ENCODE measurements at places on chromosomes 4 and X.

DNA sequence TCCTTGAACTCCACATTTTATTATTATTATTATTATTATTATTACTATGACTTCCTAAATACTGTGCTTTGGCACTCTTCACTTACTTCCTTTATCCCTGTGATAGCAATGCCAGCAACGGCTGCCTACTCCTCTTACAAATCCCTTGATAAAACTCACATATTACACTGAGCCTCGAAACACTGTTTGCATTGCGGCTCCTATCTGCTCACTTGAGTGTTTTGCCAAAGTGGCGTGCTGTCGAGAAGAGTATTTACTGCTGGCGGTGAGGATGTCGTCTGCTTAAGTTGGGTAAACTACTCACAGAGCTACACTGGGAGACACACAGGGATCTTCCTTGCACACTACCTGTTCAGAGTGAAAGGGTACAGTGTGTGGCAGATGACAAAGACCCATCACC lies 143.4 kb upstream of the VCX3A start:
- DNase-seq = no peak

DNA sequence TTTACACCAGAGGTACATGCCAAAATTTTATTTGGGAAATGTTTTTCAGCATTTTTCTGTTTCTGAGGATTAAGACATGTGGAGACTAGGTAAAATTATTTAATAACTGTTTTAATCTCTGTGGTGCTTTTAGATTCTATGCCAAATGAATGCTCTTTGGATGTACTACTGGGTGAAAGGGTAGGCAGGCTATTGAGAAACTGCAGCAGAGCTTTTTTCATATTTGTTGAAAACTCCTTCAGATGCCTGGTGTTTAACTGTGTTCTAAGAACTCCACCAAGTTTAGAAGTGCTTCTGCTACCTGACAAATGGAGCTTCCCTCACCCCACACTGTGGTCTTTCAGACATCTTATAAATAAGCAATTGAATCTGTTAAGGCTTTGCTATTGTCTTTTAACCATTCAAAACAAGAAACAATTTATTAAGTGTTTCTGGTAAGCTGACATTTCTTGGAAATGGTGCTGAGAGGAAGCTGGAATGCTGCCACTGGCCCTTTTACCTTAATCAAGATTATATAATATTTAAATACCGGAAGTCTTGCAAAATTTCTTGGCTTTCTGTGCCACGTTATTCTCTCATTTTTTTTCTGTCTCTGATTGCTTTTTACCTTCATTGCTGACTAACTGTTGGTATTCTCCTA lies 51.2 kb upstream of the CYSLTR1 start:
- DNase-seq = no peak

DNA sequence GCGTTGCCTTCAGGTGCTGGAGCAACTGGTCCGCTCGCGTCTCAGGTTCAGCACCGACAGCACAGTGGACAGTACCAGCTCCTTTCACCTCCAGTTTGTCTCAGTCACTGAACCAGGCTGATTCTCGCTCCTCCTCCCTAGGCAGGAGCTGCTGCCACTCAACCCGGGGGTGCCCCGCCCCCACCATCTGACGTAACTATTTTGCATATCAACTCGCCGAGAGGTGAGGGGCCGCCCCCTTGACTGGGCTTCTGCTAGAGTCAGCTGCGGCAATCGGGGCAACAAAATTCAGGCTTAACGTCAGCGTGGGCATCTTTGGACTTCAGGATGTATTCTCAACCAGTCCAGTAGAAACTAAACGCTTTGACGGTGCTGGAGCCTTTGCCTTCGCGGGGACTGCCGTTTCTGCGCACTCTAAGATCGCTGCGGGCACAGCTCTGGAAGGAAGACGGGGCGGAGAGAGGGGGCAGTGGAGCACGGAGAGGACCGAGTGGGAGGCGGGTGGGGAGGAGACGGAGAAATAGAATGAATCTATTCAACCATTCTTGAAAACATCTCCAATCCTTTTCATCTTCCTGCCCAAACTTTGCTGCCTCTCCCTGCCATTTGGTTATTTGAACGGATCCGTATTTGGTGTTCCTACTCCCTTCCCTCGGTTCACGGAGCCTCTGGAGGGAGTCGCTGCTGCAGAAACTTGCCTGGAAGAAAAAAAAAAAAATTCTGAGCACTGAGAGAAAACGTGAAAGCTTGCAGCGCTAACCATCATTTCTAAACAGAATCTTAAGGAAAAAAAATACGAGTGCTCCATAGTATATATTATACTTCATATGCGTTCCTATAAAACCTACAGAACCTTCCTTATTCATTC lies at the start of gene FSTL5:
Gene FSTL5, minus strand, starts transcription at position 109 of the 868 bp plus-strand sequence. CDS start 52,604 bp downstream, outside the sequence.
- DNase-seq = peak; percentile 95

DNA sequence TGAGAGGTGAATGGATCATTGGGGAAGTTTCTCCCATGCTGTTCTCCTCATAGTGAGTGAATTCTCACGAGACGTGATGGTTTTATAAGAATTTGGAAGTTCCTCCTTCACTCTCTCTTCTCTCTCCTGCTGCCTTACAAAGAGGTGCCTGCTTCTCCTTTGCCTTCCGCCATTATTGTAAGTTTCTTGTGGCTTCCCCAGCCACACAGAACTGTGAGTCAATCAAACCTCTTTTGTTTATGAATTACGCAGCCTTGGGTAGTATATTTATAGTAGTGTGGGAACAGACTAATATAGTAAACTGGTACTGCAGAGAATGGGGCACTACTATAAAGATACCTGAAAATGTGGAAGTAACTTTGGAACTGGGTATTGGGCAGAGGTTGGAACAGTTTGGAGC lies 7.8 kb upstream of the CTAG2 start:
- DNase-seq = no peak

- DNase-seq = no peak
Measured at GRCh38 chrX:850471-850916, 219.9 kb downstream of the SHOX start.

- DNase-seq = no peak
Measured at GRCh38 chrX:149571770-149572169, 15.5 kb downstream of the MAGEA9B start.

GRCh38 chrX:65821721-65822496 lies 154.5 kb downstream of the MSN start:
- DNase-seq = peak; percentile 2

GRCh38 chr4:163672751-163673150 lies 178.3 kb downstream of the TMA16 start:
- DNase-seq = peak; percentile 73

- no peak for DNase-seq
Measured at GRCh38 chr4:55820279-55820678, 689 bp downstream of the EXOC1L start.

- DNase-seq = peak; percentile 29
Measured at GRCh38 chr4:72569719-72570235, 756 bp upstream of the ADAMTS3 start.

DNA sequence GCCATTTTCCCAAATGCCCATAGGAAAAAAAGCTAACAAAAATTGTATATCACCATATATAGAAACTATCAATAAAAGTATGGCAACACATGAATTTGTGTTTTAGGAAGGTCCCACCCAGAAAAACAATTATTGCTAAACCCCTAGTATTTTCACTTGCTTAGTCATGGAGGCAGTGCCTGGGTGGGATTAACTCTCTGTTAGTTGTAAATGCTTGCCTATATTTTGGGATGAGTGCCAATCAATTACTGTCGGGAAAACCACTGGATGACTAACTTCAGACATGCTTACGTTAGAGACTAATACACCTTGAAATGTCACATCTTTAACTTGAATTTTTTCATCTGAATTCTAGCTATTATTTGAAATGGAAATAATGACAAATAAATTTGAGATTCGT lies 33.9 kb downstream of the TMPRSS11A start:
- DNase-seq = no peak

GRCh38 chr4:42412251-42412650 lies 15.0 kb downstream of the SHISA3 start:
- no peak for DNase-seq

DNA sequence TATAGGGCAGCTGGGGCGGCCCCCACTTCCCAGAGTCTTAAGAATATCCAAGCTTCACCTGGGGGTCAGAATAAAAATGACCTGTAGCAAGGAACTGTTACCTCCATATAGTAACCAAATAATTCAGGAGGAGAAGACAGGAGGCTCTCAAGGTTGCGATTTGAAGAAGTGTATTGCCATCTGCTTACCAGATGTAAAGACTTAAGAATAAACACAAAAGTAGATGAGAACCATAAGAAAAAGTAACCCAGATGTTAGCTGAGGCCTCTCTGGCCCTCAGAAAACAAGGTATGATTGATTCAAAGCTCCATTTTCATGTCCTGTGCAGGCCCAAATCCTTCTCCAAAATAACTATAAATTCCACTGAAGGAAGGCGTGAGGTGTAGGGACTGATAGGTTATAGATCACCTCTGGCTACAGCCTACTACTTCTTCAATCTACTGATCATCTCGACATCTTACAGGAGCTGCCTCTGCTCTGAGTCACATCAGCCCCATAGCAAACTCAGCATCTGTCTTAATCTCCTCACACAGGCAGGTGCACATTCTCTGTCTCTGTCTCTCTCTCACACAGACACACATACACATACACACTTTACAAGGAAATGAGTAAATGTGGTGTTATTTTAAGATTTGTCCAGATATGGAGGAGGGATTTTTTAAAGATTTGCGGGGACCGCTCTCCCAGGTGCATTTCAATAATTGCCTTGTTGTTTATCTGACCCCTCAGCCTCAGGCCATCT lies 193.9 kb upstream of the EDNRA start:
- DNase-seq = no peak

- DNase-seq = peak; percentile 71
Measured at GRCh38 chrX:39900777-39901170, 197.0 kb downstream of the BCOR start.

DNA sequence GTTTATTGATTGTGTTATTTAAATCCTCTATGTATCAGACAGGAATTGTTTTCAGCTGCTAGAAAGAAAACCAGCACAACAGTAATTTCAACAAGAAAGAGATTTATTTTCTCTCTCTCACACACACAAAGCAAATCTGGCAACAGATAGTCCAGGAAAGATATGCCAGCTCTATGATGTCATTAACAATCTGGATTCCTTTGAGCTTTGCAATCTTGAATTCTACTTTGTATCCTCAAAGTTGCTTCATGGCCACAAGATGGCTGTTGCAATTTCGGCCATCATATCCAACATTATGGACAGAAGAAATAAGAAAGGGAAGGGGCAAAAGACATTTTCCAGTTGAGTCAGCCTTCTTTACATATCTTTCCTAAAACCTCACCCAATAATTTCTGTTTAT lies 19.8 kb upstream of the FMR1 start:
- DNase-seq = no peak

DNA sequence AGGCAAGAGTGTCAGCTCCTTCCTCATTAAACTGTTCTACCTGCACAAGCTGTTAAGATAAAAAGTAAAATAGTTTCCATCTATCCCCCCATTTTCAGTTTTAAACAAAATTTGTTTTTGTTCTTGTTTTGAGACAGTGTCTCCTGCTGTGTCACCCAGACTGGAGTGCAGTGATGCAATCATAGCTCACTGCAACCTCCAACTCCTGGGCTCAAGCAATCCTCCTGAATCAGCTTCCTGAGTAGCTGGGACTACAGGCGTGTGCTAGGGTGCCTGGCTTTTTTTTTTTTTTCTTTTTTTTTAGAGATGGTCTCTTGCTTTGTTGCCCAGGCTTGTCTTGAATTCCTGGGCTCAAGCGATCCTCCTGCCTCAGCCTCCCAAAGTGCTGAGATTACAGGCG lies 105.4 kb downstream of the HS6ST2 start:
- no peak for DNase-seq

DNA sequence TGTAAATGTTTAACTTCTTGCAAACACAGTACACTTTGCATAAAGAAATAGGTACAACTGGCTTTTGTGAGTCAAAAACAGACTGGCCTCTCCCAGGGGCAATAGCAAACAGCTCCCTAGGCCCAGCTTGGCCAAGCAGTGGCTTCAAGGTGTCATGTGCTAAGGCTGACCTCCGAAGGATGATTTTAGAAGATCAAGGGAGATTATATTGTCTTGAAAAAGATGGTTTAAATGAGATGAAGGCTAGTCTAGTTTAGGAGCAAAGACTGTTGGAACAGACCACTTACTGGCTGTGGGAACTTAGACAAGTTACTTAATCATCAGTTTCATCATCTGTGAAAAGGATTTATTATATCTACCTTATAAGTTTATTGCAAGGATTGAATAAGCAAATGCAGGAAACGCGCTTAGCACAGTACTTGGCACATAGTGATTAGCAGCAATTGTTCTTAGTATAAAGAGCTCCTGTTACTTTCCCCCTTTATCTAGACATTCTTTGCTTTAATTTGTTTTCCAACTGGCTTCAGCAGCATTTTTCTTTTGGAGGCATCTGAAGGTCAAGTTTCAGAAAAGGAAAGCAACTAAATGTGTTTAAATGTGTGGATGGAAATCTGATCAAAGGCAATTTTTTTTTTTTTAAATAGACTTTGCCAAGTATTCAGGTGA lies 17.2 kb downstream of the ANXA3 start:
- no peak for DNase-seq

- DNase-seq = no peak
Measured at GRCh38 chr4:8108991-8109390, 49.6 kb downstream of the ABLIM2 start.

All from NCI-H82 (cell line).